ENCODE measurements at places on chromosomes 5 and 9.

- no peak for DNase-seq
These were observed 41.9 kb upstream of the NEURL1B start for GRCh38 chr5:172599204-172599567.

GRCh38 chr5:141872496-141873356 lies 5.5 kb downstream of the PCDH1 start:
- DNase-seq = no peak

DNA sequence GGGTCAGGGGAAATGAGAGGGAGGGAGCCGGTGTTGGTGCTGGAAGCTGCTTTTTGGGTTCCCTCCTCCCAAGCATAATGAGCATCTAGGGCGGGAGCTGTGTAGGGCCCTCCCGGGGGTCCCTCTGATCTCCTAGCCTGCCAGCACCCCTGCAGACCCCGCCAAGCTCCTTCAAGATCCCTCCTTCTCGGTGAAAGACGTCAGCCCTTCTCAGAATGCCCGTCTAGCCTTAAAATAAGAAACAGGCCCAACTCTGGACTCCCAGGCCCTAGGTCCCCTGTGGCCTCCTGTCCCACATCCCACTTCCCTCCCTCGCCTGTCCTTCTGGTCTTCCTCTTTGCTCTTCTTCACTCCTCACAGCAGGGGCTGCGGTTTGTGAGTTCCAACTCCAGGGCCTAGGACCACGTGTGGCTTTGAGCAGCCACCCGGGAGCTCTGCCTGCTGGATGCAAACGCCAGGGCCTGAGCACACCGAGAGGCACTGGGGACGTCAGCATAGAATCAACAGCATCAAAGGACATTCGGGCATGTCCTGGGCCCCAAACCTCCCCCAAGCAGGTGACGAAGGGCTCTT lies 8.8 kb upstream of the SCGB3A1 start:
- DNase-seq = no peak

- DNase-seq = no peak
These were observed 403.9 kb downstream of the ZNF608 start for GRCh38 chr5:124342584-124342983.

- DNase-seq = no peak
These were observed 161.1 kb downstream of the CSNK1G3 start for GRCh38 chr5:123673107-123673506.

DNA sequence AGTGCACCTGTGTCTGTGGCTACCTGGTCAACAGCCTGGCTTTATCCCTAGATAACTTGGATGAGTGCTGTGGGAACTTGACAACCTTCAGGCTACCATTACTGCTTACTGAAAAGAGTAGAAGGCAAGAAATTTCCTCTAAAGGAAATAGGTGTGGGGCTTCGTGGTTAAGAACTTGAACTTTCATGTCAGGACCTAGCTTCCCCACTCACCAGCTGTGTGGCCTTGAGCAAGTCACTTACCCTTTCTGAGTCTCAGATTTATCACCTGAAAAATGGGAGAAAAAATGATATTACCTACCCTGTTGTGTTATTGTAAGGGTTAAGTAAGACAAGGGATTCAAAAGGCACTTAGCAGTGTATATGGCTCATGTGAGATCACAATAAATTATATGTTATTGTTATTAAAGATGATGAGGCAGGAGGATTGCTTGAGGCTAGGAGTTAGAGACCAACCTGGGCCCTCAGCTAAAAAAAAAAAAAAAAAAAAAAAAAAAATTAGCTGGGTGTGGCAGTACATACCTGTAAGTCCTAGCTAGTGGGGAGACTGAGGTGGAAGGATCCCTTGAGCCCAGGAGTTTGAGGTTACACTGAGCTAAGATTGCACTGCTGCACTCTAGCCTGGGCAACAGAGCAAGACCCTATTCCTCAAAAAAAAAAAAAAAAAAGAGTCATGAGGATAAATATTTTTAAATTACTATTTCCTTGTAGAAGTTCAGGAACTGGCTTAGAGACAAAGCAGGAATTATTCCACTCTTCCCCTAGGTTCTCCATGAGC lies 97.0 kb upstream of the SPRY4 start:
- DNase-seq = no peak

DNA sequence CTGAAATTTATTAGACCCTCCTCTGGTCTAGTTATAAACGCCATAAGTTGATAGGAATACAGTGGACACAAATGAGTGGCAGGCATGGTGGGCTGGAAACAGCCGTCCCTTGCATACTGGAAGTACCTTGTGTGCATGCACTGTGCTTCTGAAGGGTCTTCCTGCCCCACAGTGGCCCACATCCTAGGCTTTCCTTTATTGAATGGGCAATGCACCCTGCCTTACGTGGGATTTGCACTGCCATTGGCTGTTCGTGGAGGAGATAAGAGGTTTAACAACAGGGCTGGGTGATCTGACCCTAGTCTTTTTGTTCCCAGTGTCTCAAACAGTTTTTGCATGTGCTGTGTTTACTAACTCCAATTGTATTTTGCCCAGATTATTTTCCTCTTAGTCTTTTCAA lies 480.8 kb downstream of the GADD45G start:
- DNase-seq = no peak

- no peak for DNase-seq
These were observed 155.1 kb upstream of the WWC1 start for GRCh38 chr5:168136340-168136739.

- peak; percentile 47 for DNase-seq
These were observed 473 bp downstream of the ZBTB34 start for GRCh38 chr9:126860757-126861466.

DNA sequence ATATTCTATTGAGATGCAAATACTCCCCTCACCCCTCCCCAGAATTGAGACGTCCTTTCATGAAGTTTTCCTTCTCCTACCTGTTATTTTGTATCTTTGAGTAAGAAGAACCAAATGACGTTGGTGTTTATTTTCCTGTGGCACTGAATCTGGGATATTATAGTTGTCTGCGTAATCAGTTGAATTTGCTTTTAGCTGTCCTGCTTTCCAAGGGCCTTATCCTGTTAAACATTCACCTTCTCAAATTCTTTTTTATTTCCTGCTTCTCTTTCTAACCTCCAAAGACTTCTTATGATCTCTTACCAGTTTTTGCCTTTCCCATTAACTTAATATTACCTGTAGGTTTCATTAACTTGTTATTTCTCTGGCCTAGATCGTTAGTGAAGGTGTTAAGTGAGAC lies 1254.9 kb upstream of the WWC1 start:
- no peak for DNase-seq

- peak; percentile 6 for DNase-seq
These were observed 136.3 kb downstream of the TMEM232 start for GRCh38 chr5:110590187-110590586.

DNA sequence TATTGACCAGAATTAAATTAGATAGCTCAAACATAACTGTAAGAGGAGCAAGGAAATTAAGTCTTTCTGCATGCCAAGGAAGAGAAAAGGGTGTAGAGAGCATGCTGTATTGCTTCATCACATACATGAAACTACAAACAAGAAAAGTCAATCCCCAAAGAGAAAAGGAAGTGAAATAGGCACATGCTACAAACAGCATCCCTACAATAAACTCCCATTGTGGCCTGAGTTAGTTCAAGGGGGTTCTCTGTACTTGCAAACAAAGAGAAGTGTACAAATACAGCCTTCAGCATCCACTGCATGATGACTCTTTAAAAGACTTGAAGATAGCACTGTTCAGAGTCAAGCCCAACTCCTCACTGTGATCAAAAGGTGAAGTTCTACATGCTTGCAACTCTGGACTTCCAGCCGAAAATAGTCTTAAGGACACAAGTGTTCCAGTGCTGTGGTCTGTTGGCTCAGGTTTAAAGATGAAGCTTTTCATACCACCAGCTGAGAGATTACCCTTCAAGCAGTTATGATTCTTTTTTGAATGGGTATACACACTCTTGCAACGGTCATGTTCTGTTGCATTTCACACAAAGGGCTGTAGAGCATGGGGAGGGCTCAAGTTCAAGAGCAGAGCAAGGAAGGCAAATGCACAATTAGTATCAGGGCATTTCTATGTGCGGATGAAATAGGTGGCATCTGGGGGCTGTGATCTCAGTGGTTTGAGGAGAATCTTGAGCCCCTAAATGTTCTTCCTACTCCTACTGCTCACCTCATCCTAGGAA lies 534.5 kb downstream of the EBF1 start:
- DNase-seq = no peak

DNA sequence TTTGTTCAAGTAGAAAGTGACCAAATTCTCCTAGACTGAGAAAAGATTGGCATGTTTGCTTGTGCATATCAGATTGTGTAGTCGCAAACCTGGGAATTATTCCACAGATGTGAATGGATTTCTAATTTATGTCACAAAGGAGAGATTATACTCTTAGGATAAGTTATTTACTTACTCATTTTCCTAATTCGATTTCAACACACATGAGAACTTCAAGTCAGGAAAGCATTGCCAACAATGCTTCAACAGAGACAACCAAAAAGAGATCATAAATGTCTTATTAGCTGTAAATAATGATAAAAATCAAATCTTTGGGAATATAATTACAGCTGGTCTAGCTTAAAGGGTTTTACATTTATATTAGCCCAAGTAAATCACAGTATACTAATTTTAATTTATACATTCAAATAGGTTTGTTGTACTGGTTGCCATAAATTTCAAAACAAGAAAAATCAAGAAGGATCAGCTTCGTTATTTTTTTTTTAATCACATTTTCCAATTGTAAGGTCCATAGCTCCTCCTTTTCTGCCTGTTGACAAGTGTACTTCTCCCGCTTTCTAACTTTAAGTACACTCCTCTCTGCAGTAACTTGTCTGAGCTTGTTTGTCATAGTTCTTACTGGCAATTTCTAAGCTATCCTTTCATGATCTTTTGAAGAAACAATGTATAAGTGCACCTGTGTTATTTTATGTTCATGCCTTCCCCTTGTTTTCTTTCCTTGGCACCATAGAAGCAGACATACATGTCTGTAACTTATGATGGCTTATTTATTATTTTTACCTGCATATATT lies 246.6 kb downstream of the DEPDC1B start:
- no peak for DNase-seq

- no peak for DNase-seq
These were observed 77.8 kb upstream of the LRRTM2 start for GRCh38 chr5:138952962-138953361.

DNA sequence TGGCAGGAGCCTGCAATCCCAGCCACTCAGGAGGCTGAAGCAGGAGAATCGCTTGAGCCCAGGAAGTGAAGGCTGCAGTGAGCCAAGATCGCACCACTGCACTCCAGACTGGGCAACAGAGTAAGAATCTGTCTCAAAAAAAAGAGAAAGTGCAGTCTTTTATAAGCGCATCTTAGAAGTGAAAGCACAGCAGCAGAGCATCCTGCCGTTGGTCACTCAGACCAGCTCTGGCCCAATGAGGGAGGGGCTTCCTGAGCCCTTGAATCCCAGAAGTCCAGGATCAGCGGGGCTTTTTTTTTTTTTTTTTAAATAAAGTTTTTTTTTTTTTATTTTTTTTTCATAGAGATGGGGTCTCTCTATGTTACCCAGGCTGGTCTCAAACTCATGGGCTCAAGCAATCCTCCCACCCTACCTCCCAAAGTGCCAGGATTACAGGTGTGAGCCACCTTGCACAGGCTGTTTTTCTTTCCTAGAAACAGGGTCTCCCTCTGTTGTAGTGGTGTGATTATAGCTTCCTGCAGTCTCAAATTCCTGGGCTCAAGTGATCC lies 42.3 kb downstream of the NAIF1 start:
- no peak for DNase-seq

GRCh38 chr9:21336457-21336856 lies 1.3 kb upstream of the KLHL9 start:
- DNase-seq = no peak

- no peak for DNase-seq
These were observed 264.7 kb downstream of the NPR3 start for GRCh38 chr5:32975656-32976375.

DNA sequence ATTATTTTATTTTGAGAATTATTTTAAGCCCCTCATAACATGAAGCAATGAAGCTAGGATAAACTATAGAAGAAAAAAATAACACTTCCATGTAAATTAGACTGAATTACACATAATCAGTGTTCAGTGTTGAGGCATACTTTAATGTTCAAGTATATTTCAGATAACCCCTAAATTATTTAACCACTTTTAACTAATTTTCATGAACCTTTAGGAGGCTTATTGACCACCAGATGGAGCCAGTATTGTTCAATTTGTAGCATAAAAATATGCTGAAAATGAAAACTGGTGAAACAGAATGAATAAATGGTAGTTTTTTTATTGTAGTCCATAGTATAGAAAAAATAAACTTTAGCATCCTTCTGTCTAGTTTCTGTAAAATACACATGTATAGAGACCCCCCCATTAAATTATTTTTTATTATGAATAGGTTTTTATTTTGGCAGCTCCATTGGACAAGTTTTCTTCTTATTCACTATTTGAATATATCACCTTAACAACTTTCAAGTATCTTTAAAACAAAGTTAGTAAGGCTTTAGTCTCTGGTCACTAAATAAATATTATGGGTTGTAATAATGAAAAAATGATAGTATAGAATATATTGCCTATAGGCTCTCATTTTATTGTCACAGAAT lies 190.1 kb downstream of the CWC27 start:
- peak; percentile 20 for DNase-seq

DNA sequence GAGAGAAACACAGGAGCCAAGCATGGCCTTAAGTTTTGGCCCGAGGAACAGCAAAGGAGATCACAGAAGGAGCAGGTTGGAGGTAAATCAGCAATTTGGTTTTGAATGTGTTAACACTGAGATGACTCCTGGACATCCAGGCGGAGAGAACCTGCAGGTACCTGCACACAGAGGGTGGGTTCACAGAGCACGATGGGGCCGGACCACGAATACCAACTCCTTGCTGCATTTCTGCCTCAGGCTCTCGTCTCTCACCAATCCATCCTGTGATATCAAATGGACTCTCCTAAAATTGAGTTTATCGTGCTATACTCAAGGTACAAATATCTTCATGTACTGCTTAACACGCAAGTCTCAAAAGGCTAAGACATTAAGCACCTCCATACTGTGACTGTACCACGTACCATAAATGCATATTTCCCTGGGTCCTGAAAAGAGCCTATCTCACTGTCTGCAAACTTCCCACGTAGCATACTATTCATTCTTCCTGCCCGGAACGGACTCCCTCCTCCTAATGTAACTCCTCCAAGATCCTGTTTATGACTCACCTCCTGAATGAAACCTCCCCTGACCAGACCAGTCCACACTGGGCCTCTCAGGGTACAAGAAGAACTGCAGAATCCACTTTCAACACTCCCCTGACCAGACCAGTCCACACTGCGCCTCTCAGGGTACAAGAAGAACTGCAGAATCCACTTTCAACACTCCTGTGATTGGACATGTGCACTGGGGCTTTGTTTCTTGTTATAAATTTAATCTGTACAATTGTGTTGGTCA lies 380.8 kb upstream of the RFX3 start:
- DNase-seq = no peak

- DNase-seq = no peak
These were observed 512.2 kb upstream of the TNC start for GRCh38 chr9:115629879-115630840.

DNA sequence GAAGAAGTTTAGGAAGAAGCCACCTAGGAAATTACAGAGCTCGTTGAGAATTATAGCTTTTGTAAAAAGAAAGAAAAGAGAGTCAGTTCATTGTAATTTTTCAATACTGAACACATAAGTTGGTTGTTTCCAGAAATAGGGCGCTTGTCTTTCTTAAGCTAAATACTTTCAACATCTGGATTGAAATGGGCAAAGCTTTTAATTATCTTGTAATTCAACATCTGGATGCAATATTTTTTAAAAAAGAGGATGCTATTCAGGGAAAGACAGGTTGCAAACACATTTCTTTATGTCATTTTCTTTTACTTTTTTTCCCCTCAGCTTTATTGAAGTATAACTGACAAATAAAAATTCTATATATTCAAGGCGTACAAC lies 100.7 kb upstream of the TRPC7 start:
- no peak for DNase-seq

GRCh38 chr5:140986117-140986521 lies 19.8 kb downstream of the PCDHAC2 start:
- DNase-seq = no peak

Data from erythroblast (primary cell).